CD4-positive, CD25-positive, alpha-beta regulatory T cell (primary cell): ENCODE measurements at places on chromosomes 1 and 21. TPM values are rescaled to one million over a fixed set of nuclear protein-coding genes. Genes with fewer than 3 reads are reported as not detected.

RGS18 gene
- total RNA-seq, result 38.3 TPM

COL9A2 gene
- total RNA-seq, result 2.9 TPM

OXCT2 gene
- not detected for total RNA-seq

NHLH1 gene
- total RNA-seq, result not detected

TMOD4 gene
- 3.3 TPM for total RNA-seq

ACTL8 gene
- not detected for total RNA-seq

MAEL gene
- not detected for total RNA-seq

EXO5 gene
- total RNA-seq, result 7.2 TPM

NUDT17 gene
- 3.5 TPM for total RNA-seq

SMIM1 gene
- total RNA-seq, result 0.81 TPM
